ENCODE measurements at places on chromosomes 3 and 15. TPM values are rescaled to one million over a fixed set of nuclear protein-coding genes. Genes with fewer than 3 reads are reported as not detected.

Gene CCR2
- total RNA-seq, result 0.98 TPM

Gene CPLX3
- total RNA-seq, result not detected

Gene MESP2
- 0.49 TPM for total RNA-seq

Gene GHSR
- total RNA-seq, result not detected

Gene FAM98B
- total RNA-seq, result 6.5 TPM

Gene CFAP161
- 0.58 TPM for total RNA-seq

Gene AQP9
- total RNA-seq, result 0.09 TPM

All from muscle of leg (tissue), 16 donors.